ENCODE measurements at places on chromosomes 11 and 22. TPM values are rescaled to one million over a fixed set of nuclear protein-coding genes. Genes with fewer than 3 reads are reported as not detected.

Gene HMOX1
- total RNA-seq = 52.0 TPM

Gene FDX1
- total RNA-seq = 11.5 TPM

Gene PANX3
- total RNA-seq = not detected

Gene NPAS4
- not detected for total RNA-seq

Gene LARGE1
- total RNA-seq = 4.5 TPM

Gene SNX32
- not detected for total RNA-seq

Gene SLC25A45
- 1.1 TPM for total RNA-seq

Gene CCDC15
- total RNA-seq = 4.4 TPM

Gene XBP1
- total RNA-seq = 113 TPM

Gene POTEH
- not detected for total RNA-seq

Gene TEX12
- total RNA-seq = 0.25 TPM

Gene PHLDA2
- total RNA-seq = 51.2 TPM

Gene NFAM1
- total RNA-seq = not detected

Gene CCDC73
- total RNA-seq = not detected

Gene OSM
- total RNA-seq = not detected

Gene SYCE3
- not detected for total RNA-seq

Gene OR8G5
- not detected for total RNA-seq

Gene ACRV1
- total RNA-seq = not detected

Gene ART5
- total RNA-seq = not detected

Data from mammary microvascular endothelial cell (primary cell).